Pancreas (tissue), 10 donors: ENCODE measurements at places on chromosomes 2 and 18.
A peak's percentile ranks its signal among the peaks of the same experiment; 100 is the strongest.

DNA sequence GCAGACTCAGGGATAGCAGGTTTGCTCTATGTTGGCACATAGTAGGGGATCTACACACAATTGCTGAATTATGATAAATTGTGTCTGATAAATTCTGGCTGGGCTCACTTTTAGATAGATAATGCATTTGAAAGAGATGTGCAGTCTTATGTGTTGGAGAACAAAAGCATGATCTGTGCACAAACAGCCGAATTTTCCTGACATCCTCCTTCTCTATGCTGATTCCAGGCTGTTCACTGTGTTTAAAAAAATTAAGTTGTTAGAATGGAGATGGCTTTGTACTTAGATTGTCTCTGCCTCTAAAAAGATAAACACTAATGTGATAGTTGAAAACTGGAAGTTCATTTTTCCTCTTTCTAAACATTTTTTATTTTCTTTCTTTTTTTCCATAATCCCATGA is 2.1 kb downstream of the CERS6 start:
- DNase-seq, result no peak

DNA sequence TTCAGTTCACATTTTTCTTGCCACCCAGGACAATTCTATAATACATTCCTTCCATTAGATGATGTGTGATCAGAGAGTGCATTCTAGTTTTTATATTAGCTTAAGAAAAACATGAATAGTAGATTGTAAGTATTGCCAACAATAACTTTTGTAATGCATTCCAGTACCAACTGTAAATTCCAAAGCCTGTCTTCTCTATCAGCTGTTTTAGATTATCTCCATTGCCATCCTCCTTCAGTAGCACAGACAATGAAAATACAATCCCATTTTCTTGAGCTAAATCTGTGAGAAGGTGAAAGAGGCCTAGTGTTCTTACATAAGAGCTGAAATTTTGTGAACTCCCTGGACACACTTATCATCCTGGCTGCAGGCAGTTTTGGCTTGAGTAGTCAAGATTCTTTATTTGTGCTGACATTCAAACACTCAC is 103.9 kb downstream of the CCBE1 start:
- no peak for DNase-seq

GRCh38 chr2:19898592-19899329 is 3.0 kb downstream of the TTC32 start:
- no peak for DNase-seq

DNA sequence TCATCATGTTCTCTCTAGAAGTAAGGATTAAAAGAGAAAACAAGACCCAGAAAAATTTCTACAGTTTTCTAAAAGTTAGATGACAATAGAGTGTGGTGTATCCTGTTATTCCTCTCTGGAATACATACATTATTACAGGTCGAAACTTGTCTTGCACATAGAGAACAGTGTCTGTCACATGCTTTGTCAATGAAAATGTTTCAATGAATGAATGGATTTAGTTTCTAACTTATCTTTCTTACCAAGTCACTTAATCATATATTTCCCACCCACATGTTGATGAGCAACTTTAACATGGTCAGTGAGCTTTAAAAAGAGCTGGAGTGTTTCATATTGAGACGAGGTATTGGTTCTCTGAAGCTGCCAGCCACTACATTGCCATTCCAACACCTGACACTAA is 4.3 kb downstream of the DSG4 start:
- DNase-seq, result no peak

- no peak for DNase-seq
These were observed 109.2 kb downstream of the SOCS6 start for GRCh38 chr18:70398076-70398475.

GRCh38 chr18:34590503-34590902 is 119.6 kb upstream of the DTNA start:
- no peak for DNase-seq

GRCh38 chr2:66553370-66553769 is 118.4 kb downstream of the MEIS1 start:
- peak; percentile 89 for DNase-seq

DNA sequence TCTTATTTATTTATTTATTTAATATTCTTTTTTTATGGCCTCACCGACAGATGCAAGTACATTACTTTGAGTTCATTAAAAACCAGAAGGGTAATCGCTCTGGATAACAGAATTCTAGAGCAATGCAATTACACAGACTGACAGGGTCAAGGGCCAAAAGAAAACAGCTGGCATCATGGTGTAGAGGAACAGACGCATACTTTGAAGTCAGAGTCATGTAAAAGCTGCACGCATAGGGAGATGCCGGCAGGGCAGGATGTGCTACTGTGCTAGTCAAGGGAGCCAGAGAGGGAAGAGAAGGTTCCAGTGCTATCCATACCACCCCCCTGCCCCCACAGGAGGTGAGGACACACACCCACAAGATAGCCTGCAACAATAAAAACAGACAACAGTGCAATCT is 115.2 kb upstream of the TFCP2L1 start:
- no peak for DNase-seq

GRCh38 chr2:163269374-163270021 is 430.9 kb upstream of the KCNH7 start:
- no peak for DNase-seq

DNA sequence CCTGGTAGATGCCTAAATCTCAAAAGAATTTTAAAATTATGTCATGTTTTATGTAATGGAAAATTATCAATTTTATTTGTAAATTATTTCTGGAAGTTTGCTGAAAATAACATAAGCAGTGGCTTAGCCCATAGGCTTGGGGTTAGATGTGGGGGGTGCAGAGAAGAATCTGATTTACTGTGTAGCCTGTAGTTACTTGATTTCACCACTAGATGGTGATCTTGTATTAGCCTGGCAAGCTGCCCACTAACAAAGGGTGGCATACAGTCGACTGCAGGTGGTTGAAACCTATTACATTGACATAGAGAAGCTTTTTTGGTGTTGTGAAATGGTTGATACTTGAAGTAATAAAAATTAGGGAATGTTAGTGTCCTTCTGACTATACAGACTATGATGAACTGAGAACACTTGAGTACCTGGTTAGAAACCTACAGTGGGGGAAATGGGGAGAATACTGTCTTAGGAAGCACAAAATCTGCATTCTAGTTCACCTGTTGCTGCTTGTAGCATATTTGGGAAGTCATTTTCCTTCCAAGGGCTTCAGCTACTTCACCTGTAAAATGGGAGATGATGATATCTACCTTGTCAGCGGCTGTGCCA is 191.0 kb upstream of the LHCGR start:
- peak; percentile 23 for DNase-seq

GRCh38 chr2:19902216-19902740 is 495 bp upstream of the TTC32 start:
- DNase-seq, result no peak

DNA sequence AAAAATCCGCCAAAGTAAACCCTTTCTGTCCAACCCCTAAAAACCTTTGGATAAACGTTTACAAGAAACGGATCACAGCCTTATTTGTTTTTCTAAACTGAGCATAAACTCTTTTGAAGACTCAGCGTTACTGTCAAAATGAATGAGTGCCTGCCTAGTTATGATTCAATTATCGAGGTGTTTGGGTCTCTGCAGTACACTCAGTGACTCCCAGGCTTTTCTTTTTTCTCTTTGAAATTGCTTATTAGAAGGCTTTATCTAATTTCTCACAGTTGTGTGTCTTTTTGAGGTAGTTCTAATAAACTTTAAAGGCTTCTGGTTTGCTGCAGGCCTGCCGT is 663 bp downstream of the RHBDD1 start:
- no peak for DNase-seq

GRCh38 chr2:106038601-106039375 is 155.3 kb downstream of the UXS1 start:
- DNase-seq, result no peak

- DNase-seq, result no peak
These were observed 105.3 kb upstream of the SIX3 start for GRCh38 chr2:44836174-44836573.

- no peak for DNase-seq
These were observed 259.2 kb downstream of the TGIF1 start for GRCh38 chr18:3709205-3709604.

GRCh38 chr18:45284174-45284573 is 331.1 kb upstream of the SLC14A2 start:
- DNase-seq, result no peak

DNA sequence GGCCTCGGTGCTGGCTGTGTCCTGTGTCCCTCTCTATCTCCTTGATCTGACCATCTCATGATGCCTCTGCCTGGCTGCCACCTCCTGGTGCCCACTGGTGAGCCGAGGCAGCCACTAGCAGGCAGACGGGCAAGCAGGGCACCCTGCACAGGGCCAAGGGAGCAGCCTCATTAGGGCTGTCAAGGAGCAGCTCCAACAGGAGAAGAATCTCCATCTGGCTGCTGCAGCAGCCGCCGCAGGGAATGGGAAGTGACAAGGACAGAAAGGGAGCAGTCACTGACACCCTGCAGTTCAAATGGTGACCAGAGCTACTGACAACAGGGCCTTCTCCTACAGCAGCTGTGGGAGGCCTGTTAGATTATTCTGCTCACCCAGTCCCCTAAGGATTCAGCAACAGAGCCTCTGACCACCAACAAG is 32.6 kb downstream of the ALPK2 start:
- DNase-seq, result no peak

DNA sequence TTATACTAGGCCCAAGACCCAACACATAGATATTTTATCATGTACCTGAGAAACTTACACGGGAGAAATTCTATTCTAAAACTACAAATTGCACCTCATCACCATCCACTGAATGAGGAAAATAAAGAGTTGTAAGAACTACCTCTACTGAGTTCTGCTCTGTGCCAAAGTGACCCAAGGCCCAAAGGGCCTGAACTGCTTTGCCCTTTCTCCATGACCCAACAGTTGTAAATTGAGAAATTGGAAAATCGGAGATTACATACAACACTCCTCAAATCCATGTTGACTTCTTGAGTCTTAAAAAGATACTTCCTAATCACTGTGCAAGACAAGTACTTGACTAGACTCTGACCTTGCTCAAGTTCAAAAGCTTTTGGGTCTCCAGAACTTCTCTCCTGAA is 8.8 kb downstream of the NR4A2 start:
- no peak for DNase-seq

DNA sequence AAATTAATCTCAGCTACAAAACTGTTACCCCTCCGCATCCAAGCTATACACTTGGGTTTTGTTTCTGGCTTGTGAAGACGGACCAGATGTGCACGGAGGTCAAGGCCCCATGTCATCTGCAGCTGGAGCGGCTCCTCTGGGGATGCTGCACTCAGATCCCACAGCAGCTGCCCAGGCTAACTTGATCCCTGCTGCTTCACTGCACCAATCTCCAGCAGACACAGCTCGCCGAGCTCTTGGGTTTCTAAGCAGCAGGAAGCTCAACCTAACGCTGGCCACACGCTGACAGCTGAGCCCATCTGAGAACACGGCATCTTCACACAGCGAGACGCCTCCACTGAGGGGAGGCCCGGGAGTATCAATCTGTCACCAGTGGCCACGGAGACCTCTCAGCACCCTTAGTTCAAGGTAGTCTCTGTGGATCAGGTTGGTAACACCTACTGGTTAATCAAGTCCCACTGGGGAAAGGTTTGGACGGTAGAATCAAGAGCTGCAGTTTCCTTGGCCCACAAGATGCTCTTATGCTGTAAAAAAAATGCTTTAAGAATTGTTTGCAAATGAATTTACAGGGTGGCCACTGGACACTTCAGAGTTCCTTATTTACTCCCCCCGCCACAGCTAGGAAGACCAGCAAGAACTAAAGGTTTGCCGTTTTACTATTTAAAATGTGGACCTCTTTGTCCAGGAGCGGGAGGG is 67.5 kb downstream of the EMILIN2 start:
- no peak for DNase-seq

GRCh38 chr2:66814916-66815315 is 380.0 kb downstream of the MEIS1 start:
- no peak for DNase-seq

GRCh38 chr2:78980152-78980465 is 45.4 kb upstream of the REG3G start:
- DNase-seq, result no peak

GRCh38 chr18:23857164-23857552 is 157.4 kb upstream of the TTC39C start:
- no peak for DNase-seq

DNA sequence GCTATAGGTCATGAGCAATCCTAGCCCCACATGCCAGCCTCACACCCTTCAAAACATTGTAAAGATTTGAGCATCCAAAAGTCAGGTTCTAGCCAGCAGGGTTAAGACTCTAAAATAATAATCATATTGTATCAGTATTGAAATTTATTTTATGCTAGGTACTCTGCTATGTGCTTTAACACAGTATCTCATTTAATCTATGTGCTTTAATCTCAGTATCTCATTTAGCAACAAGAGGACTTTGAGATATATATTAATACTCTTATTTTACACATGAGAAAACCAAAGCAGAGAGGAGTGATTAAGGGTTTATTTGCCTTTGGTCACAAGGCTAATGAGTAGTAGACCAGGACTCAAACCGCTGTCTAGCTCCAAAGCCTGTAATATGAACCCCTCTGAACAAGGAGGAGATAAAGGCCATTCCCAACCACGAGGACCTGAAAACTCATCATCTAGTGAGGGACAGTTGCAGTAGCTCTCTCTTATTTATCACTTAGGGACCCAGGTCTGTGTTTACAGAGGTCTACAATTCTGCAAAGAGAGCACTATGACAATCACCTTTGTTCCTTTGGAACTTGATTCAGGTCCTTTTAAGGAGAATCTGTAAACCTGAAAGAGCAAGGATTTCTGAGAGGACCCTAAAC is 116.5 kb upstream of the SERTAD2 start:
- no peak for DNase-seq

- DNase-seq, result no peak
These were observed 7.6 kb upstream of the MEIS1 start for GRCh38 chr2:66427300-66427699.

DNA sequence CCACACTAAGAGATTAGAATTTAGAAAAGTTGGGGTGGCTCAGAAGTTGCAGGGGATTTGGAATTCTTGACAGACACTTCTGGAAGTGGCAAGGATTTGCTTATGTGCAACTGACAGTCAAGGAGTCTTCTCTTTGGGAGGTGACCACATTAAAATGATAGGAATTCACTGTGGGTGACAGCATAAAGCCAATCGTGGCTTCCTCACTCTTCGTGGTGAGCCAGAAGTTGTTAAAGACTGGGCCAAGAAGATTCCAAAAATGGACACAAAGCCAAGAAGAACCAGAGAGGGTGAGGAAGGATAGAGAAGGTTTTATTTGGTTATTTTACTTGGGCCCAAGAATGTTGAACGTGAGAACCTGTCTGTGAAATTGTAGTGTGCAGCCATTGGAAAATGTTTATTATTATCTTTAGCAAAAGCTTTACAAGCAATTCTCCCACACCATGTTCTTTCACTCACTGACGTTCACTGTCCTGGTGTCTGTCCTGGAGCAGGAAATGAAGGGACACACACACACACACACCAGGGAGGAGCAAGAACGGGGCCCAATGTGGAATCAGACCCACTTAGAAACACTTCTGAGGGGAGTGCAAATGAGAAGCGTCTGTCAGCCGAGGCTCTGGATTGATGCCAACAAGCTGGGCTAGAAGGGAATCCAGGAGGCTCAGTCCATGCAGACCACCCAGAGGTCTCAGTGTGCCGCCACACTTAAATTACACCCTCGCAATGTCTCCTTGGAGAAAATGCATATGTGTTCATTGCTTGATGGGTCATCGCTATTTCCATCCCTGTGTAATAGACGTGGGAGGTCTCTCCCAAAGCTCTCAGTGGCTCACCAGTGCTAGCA is 37.2 kb downstream of the STEAP3 start:
- no peak for DNase-seq
